ENCODE measurements at places on chromosomes 7 and 10. TPM values are rescaled to one million over a fixed set of nuclear protein-coding genes. Genes with fewer than 3 reads are reported as not detected.

The NXPH1 gene
- not detected for total RNA-seq

The PRRT4 gene
- total RNA-seq, result 0.05 TPM

The LRRC18 gene
- total RNA-seq, result not detected

The NKX2-3 gene
- total RNA-seq, result not detected

The GIMAP6 gene
- total RNA-seq, result 0.05 TPM

The STK31 gene
- 0.29 TPM for total RNA-seq

The PDZD7 gene
- 7.0 TPM for total RNA-seq

The WIPF3 gene
- total RNA-seq, result not detected

The CYP17A1 gene
- not detected for total RNA-seq

The SMKR1 gene
- 3.6 TPM for total RNA-seq

The HOXA4 gene
- total RNA-seq, result 2.9 TPM

The TSPAN33 gene
- 3.7 TPM for total RNA-seq

The CALML3 gene
- not detected for total RNA-seq

The MUC3A gene
- not detected for total RNA-seq

The CPVL gene
- total RNA-seq, result 12.3 TPM

The NME8 gene
- not detected for total RNA-seq

The DYDC1 gene
- not detected for total RNA-seq

The ANXA8 gene
- 0.21 TPM for total RNA-seq

The GIMAP1 gene
- not detected for total RNA-seq

The NEUROG3 gene
- total RNA-seq, result not detected

The BMPER gene
- total RNA-seq, result 0.37 TPM

The SRGN gene
- total RNA-seq, result 3.8 TPM

The HPSE2 gene
- total RNA-seq, result not detected

The CROT gene
- 5.7 TPM for total RNA-seq

The MYO3A gene
- total RNA-seq, result not detected
